HepG2 (cell line): ENCODE measurements at places on chromosomes 12 and 14.

DNA sequence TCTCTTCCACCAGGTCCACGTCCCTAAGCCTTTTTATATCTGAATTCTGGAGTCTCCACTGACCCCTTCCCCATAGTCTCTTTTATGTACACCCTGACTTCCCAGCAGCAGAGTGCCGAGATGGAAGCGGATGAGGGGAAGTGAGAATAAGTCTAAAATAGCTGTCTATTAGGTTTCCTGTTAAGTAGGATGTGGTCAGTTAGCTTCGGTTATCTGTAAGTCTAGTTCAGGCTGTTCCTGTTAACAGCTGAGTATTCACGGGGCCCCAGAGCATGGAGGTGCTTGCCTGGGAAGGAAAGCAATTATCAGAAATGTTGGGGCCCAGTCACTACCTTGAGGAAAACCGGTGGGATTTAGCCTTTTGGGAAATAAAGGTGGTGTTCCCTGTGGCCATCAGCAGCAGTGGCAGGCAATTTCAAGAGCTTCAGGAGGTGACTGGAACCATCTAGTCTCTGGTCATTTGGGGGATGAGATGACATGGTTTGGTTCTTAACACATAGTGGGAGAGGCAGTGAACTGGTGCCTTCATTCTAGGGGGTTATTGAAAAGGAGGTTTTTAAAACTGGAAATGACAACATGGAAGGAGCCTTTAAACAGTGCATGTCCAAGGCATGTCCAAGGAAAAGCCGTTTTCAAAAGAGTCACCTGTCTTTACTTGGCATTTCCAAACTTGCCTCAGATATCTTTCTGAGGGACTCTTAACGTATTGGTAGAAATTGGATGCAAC is 21.8 kb downstream of the CHST11 start:
- no peak overlapping the region for H3K27ac ChIP-seq
- no peaks in the 10 kb centered on the region for H3K4me1 ChIP-seq
- H3K36me3 ChIP-seq: no peaks in the 10 kb centered on the region
- no peak overlapping the region for H3K4me3 ChIP-seq
- peaks cover 1% of the 10 kb centered on the region; the same call in 1 of the 2 replicates for H3K27me3 ChIP-seq

DNA sequence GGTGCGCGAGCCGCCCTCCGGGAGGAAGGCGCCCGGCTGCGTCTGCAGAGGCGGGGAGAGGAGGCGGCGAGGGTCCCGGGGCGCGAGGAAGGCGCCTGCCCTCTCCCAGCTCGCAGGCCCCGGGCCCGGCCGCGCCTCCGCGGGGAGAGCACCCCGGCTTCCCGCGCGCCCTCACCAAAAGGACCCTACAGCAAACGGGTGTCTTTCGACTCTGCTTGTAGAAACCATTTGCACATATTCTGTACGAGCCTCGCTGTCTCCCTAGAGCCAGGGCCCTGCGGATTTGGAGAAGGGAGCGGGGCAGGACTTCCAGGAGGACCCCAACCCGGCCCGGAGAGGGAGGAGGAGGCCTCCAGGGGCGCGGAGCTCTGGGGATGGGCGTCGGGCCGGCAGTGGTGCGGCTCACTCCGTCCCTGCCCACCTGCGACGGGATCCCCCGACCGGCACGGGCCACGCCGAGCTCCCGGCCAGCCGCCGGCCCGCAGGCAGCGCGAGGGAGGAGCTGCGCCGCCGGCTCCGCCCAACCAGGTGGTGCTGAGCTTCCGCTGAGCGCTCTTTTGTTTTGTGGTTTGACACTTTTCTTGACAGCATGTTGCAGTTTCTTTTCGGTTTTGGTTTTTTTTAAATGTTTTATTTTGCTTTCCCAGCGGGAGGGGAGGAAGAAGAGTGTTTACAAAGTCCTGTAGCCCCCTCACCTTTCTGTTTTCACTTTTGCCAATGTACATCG is 103.3 kb upstream of the FKBP4 start:
- no peaks in the 10 kb centered on the region; the same call in none of the 2 replicates for H3K27me3 ChIP-seq
- H3K36me3 ChIP-seq: no peaks in the 10 kb centered on the region
- DNase-seq: no peak

DNA sequence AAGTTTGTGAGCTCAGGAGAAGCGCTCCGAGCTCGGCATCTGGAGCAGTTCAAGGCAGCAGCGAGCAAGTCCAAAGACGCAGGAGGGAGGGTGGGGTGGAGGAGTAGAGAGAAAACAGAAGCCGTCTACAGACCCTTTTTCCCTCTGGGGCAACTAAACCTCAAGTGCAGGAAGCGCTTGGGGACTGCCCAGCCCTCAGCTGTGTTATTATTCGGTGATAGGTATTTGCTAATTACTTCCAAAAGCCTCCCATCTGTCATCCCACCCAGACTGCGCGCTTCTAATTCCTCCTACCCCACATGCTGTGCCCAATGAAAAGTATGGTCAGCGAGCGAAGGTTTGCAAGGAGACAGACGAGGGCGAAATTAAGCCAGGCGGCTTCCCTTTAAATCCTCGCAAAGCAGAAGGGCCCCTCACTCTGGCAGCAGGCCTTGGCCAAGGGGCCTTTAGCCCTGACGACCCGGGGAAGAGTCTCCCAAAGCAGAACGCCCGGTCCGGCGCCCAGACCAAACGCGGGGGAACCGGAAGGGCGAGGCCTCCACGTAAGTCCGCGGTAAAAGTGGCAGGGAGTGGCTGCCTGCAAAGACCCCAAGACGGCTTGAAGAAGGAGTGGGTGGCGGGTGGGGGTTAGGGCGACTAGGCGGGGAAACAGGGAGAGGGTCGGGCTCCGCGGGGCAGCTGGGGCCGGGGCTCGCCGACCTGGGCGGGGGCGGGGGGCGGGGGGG is 507 bp upstream of the CD9 start:
- no peak for DNase-seq
- peaks cover 74% of the 10 kb centered on the region for H3K4me1 ChIP-seq
- H3K27me3 ChIP-seq: peaks cover 9% of the 10 kb centered on the region
- H3K36me3 ChIP-seq: no peaks in the 10 kb centered on the region

- peak overlapping the region; percentile 56 for H3K4me3 ChIP-seq
- no peak overlapping the region for H3K27ac ChIP-seq
- peaks cover 5% of the 10 kb centered on the region; the same call in 1 of the 2 replicates for H3K27me3 ChIP-seq
- peaks cover 50% of the 10 kb centered on the region for H3K4me1 ChIP-seq
- peak; percentile 20 for DNase-seq
- peaks cover 15% of the 10 kb centered on the region; the same call in 2 of the 3 replicates for H3K36me3 ChIP-seq
Measured at GRCh38 chr12:57741844-57742738, 2.7 kb upstream of the TSPAN31 start.

DNA sequence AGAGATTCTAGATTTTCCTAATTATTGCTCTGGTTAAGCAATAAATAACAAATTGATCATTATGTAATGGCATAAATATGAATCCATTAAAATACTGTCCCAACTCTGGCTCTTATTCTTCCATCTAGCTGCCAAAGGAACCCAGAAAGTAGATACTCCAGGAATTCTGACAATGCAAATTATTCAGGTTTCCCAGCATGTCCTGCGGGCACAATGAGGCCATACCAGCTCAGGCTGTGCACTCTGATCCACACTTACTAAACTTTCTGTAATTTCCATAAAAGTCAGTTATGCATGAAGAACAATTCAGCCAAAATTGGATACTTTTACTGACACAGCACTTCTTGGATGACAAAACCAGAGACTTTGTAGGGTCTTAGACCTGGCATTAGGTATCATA is 576.3 kb downstream of the KCNH5 start:
- no peak overlapping the region for H3K4me3 ChIP-seq
- no peaks in the 10 kb centered on the region for H3K4me1 ChIP-seq
- H3K36me3 ChIP-seq: no peaks in the 10 kb centered on the region
- no peak overlapping the region for H3K27ac ChIP-seq
- H3K27me3 ChIP-seq: no peaks in the 10 kb centered on the region

DNA sequence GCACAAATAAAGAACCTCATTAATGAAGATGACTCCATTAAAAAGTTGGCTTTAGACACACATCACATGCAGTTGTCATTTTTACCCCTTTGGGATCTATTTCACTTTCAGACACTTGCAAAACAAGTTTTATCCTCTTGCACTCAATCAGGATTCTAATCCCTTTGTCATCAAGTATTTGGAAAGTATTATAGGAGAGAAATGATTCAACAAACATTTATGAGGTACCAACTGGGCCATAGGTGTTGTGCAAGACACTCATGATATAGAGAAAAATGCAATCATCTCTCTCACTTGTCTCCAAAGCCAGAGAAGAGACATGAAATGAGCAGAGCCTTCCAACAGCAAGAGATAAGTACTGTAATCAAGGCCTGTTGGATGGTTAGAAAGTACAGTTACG is 327.7 kb downstream of the RMST start:
- no peaks in the 10 kb centered on the region for H3K36me3 ChIP-seq
- no peaks in the 10 kb centered on the region for H3K4me1 ChIP-seq
- DNase-seq: no peak
- H3K4me3 ChIP-seq: no peak overlapping the region
- no peak overlapping the region for H3K27ac ChIP-seq

- no peaks in the 10 kb centered on the region for H3K27me3 ChIP-seq
- DNase-seq: no peak
- no peak overlapping the region for H3K27ac ChIP-seq
- peaks cover 15% of the 10 kb centered on the region for H3K4me1 ChIP-seq
- no peak overlapping the region for H3K4me3 ChIP-seq
- H3K36me3 ChIP-seq: no peaks in the 10 kb centered on the region
Measured at GRCh38 chr12:69097619-69098368, 141.6 kb upstream of the CPSF6 start.

DNA sequence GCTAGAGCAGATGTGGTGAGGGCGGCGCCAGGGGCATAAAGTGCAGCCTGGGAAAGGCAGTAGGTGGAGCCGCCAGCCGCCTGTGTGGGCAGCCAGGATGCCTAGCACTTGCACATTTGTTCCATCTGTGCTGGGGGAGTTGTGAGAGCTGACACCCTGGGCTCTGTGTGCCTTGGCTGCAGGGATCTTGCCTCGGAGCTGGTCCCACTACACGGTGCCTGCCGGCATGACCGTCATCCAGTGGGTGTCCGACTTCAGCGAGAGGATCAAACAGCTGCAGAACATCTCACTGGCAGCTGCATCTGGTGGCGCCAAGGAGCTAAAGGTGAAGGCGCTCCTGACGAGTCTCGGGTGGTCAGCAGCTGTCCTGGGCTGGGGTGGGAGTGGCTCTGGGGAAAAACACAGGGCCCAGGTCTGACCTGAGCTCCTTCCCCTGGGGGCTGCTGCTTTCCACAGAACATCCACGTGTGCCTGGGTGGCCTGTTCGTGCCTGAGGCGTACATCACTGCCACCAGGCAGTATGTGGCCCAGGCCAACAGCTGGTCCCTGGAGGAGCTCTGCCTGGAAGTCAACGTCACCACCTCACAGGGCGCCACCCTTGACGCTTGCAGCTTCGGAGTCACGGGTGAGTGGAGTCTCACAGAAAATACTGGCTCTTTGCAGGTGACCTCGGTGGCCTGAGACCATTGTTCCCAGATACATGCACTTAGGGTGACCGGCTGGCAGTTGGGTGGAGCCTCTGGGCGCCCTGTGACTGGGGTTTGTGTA is 37.4 kb downstream of the HSP90AA1 start:
- no peaks in the 10 kb centered on the region for H3K27me3 ChIP-seq
- H3K27ac ChIP-seq: no peak overlapping the region
- H3K4me3 ChIP-seq: no peak overlapping the region
- DNase-seq: no peak
- H3K36me3 ChIP-seq: peaks cover 23% of the 10 kb centered on the region

DNA sequence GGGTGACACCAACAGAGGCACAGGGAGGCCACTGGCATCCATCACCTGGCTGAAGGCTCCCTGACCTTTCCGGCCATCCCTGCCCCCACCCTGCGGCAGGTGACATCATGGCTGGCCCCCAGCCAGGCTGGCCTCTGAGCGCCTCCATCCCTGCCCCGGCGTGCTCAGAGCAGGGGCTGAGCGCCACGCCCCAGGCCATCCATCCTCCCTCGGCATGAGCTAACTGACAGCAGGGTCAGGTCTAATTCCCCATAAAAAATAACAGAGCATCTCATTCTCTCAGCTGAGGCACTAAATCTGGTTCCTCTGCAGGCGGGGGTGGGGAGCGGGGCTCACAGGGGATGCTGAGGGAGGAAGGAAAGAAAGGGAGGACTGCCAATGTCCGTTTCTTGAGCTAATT is 50.7 kb downstream of the PRIMA1 start:
- H3K4me1 ChIP-seq: no peaks in the 10 kb centered on the region
- DNase-seq: no peak
- H3K36me3 ChIP-seq: no peaks in the 10 kb centered on the region
- H3K4me3 ChIP-seq: no peak overlapping the region
- no peaks in the 10 kb centered on the region for H3K27me3 ChIP-seq

DNA sequence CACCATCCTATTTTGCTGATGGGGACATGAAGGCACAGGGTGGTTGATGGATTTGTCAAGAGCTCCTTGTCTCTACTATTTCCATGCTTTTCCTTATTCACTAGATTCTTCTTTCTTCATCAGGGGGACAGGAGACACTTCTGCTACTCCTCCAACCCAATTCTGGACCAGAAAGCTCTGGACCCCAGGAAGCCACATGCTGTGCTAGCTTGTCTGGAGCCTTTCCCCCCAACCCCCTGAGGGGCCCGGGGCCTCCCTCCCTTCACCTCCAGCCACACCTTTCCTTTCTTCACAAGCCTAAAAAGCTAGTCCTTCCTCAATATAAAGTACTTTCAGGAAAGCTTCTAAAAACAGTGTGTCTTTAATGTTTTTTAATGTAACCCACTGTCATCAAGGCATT is 75.1 kb upstream of the CAPRIN2 start:
- no peak overlapping the region for H3K4me3 ChIP-seq
- no peak for DNase-seq
- peaks cover 9% of the 10 kb centered on the region; the same call in 1 of the 3 replicates for H3K27me3 ChIP-seq
- no peaks in the 10 kb centered on the region for H3K36me3 ChIP-seq
- no peak overlapping the region for H3K27ac ChIP-seq
- no peaks in the 10 kb centered on the region; the same call in 1 of the 2 replicates for H3K4me1 ChIP-seq

DNA sequence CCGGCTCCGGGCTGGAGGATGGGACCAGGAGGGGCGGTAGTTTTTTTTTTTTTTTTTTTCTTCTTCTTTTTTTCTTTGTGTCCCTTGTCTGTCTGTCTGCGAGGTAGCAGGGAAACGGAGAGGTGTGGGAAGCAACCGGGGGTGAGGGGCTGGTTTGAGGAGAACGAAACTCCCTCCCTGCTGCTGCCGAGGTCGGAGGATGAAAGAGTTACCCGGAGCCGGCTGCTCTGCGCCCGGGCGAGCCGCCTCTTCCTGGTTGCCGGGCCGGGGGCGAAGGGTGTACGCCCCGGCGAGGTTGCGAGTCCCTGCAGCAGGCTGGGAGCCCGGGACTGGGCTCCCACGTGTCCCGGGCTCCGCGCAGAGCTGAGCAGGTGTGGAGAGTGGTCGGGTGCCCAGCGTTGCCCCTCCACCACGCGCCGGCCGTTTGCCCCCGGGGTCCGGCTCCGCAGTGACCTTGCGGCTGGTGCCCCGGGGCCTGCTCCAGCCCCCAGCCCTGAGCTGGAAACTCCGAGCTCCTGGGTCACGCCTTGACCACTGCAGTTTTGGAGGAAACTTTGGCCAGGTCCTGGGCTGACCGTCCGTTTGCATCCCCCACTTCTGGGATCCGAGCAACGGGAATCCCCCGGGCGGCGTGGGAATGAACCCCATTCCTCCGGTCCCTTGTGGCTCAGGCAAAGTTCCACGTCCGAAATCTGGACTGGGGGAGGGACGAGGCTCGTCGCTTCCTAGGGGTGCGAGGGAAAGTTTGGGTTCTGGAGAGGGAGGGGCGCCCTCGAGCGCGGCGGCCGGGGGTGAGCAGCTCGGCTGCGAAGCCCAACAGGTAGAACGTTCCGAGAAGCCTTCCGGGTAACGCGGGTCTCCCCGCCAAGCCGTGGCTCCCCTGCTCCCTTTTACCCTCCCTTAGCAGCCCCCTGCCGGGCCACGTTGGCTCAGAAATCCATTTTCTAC is 1.3 kb downstream of the CHST11 start:
- DNase-seq: no peak
- peak overlapping the region; percentile 41 for H3K4me3 ChIP-seq
- no peaks in the 10 kb centered on the region for H3K4me1 ChIP-seq
- H3K27ac ChIP-seq: no peak overlapping the region
- no peaks in the 10 kb centered on the region for H3K36me3 ChIP-seq
